Tibial artery (tissue), 4 donors: ENCODE measurements at places on chromosomes 3 and 15.

DNA sequence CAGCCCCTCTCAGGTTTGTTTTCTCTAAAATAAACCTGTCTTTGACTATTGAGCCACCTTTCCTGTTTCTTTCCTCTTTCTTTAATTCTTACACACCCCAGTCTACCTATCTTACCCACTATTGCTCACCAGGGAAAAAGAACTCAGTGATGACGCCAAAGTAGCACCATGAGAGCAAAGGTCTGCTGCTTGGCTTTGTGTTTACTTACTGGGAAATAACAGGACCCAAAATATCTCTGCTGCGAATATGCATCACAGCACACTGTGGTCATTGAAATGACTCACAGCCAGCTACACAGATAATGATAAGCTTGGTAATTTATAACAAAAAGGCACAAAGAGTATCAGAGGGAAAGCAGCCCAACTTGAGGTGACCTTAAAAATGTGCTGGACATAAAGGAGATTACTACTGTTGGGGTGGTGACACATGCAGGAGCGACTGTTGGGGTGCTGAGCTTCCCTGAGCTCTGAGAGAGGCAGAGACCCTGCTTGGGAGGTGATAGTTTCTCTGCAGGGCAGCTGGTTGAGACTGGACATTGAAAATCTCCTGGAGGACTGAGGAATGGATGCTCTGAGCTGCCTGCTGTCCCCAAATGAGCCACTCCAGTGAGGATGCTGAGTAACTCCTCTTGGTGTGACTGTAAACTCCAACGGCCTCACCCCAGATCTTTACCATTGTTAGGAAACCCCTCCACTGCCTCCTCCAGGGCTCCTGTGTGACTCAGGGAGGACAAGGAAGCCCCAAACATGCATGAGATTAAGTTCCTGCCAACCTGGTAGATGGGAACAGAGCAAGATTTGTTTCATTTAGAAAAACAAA lies 14.5 kb downstream of the EFCAB12 start:
- DNase-seq: peak; percentile 29

- DNase-seq: no peak
Measured at GRCh38 chr3:61743686-61744242, 182.4 kb downstream of the PTPRG start.

GRCh38 chr15:98964466-98965133 lies 43.0 kb downstream of the PGPEP1L start:
- no peak for DNase-seq

DNA sequence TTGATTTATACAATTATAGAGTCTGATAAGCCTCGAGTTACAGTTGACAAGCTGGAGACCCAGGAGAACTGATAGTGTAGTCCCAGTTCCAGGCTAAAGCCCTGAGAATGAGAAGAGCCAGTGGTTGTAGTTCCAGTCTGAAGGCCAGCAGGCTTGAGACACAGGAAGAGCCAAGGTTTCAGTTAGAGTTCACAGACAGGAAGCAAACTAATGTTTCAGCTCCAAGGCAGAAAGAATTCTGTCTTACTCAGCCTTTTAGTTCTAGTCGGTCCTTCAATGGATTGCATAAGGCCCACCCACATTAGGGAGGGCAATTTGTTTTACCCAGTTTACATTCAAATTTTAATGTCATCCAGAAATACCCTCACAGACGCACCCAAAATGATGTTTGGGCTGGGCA lies 102.7 kb downstream of the CDIN1 start:
- no peak for DNase-seq

DNA sequence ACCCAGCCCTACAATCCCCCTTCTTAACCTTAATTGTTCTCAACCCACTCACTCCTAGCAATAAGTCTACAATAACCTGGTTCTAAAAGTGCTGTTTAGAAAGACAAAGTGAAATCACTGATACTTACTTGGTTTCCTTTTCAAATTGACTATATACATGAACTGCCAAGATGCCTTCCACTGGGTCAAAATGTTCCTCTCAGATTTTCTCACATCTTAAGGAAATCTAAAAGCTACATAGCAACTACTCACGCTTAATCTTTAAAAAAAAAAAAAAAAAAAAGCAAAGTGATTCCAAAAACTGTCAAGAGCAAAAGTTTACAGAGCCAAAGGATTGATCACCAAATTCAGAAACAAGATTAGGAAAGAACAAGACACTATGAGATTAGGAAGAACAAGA lies 68.7 kb upstream of the MAP4 start:
- DNase-seq: no peak

- no peak for DNase-seq
Measured at GRCh38 chr3:56952061-56952460, 108.4 kb upstream of the SPATA12 start.

GRCh38 chr15:74427607-74428441 lies 5.9 kb downstream of the SEMA7A start:
- no peak for DNase-seq
